ENCODE measurements at places on chromosomes 7 and 10.
A peak's percentile ranks its signal among the peaks of the same experiment; 100 is the strongest.

GRCh38 chr10:113630929-113631533 lies 32.8 kb downstream of the NRAP start:
- DNase-seq = no peak

GRCh38 chr7:95509199-95509598 lies 23.5 kb downstream of the ASB4 start:
- no peak for DNase-seq

- DNase-seq = no peak
Measured at GRCh38 chr7:131692131-131692960, 135.9 kb upstream of the PODXL start.

- DNase-seq = peak; percentile 35
Measured at GRCh38 chr7:155190688-155191087, 107.0 kb upstream of the INSIG1 start.

DNA sequence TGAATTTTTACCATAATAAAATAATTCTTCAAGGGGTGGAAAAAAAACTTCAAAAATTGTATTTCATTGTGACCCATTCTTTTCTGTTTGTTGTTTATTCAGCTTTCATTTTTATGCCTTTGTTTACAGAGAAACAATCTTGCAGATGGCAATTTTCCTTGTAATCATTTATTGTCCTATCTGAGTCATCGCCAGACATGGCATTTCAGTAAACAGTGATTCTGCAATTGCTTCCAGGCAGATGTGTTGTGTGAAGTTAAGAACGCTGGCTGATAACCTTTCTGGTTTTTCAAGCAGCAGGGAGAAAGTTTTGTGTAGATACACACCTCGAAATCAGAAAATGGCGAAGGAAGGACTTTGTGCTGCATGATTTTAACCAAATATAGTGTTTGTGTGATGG lies 80.7 kb upstream of the RPA3 start:
- DNase-seq = no peak

- DNase-seq = no peak
Measured at GRCh38 chr7:47392241-47392759, 189.6 kb downstream of the TNS3 start.

GRCh38 chr10:79188154-79188965 lies 119.6 kb downstream of the ZMIZ1 start:
- DNase-seq = no peak

DNA sequence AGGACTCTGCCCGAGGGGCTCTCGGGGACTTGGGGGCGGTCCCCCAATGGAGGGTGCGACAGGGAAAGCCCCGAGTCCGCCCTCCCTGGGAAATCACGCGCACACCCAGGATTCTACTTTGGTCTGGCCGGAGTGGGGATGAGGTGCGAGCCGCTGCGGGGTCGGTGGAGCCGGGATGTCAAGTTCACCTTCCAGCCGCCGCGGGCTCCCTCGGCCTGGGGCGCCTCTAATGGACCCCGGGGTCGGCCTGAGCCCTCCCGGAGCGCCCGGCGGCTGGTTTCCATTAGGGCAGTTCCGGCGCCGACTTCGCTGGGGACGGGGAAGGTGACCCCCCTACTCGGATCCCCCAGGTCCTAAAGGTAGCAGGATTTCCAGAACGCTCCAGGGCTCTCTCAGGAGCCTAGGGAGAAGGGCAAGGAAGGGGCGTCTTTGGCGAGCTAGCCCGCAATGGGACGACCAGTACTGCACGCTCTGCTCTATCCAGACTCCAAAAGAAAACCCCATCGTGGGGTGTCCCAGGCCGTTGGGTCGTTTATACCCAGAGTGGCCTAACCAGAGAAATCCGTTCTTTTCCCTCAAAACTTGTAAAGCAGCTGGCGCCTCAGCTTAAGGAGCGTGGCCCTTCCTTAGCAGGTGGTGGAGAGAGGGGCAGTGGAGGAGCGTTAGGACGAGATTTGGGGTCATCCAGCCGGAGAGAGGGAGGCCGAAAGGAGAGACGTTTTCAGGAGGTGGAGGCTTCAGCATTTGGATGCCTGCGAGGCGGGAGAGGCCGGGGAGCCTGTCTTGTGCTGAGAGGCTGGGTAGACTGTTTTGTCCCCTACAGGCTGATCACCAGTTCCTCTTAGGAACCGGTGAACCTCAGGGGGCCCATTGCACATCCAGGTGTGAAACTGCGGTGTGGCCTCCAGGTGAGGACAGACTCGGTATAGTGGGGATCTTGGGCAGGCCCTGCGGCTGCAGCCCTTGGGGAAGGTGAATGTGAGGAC lies 860 bp upstream of the WDR86 start:
- DNase-seq = no peak

- no peak for DNase-seq
Measured at GRCh38 chr10:86366902-86367151, 232 bp upstream of the GRID1 start.

- peak; percentile 0 for DNase-seq
Measured at GRCh38 chr7:87628780-87629569, 777 bp downstream of the RUNDC3B start.

GRCh38 chr7:69862413-69863064 lies 264.3 kb downstream of the AUTS2 start:
- no peak for DNase-seq

DNA sequence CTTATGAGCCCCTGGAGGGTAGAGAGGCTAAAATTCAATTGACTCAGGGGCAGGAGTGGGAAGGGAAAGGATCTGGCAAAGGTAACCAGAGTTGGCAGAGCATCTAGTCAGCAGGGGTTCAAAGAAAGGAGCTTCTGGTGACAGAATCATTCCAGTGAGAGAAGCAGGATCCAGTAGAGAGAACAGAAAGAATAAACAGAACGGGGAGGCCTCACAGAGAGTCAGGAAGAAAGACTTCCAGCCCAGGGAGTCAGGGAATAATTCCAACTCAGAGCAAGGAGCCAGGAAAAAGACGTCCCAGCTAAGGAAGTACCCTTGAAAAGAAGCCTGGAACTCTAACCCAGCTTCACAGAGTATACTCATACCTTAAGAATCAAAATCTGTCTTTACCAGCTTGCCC lies 66.6 kb upstream of the CPXM2 start:
- no peak for DNase-seq

GRCh38 chr10:22655312-22655981 lies 58.9 kb downstream of the PIP4K2A start:
- no peak for DNase-seq

GRCh38 chr10:124174673-124175645 lies 81.6 kb upstream of the CHST15 start:
- no peak for DNase-seq

DNA sequence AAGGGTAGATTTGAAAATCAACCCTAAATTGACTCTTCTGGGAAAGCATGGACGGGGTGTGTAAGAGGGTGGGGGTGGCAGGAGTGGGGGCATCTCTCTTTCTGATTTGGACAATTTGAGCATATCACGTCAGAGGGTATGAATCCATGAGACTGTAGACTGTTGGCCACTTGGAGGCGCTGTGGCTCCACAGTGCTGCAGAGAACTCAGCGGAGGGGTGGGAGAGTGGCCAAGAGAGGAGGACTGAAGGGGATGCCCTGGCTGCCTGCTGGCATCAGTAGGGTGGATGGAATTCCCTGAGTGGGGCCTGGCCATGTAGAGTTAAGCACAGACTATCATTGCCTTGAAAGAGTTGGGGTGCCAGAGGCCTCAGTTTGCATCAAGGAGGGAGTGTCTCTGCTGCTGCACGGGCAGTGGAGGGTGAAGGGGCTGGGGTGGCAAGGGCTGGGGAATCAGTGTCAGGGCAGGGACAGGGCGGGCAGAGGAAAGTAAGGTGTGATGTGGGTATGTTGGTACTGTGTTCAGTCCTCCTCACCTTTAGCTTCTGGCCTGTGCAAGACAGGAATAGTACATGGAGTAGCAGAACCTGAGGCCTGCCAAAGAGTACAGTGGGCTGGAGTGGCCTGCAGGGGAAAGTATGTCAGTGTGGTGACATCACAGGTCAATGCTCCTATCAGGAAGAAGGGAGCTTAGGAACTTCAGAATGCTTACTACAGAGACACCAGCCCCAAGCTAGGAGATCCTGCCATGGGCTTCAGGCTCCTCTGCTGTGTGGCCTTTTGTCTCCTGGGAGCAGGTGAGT lies 133.5 kb upstream of the PRSS58 start:
- DNase-seq = no peak

DNA sequence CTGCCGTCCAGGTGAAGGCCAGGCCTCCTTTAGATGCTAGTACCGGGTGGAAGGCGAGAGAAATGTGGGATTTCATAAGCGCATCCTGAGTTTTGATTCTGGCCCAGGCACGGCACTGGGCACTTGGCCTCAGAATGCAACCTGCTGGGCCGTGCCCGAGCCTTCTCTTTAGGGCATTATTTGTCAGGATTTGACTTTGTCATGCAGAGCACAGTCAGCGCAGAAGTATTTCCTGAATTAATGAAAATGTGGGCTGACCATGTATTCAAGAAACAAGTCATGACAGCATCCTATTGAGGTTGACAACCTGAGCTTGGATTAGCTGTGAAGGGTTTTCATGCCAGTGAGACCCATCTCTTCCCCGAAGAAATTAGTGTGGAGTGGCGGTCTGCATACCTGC lies 34.4 kb downstream of the RCC1L start:
- no peak for DNase-seq

DNA sequence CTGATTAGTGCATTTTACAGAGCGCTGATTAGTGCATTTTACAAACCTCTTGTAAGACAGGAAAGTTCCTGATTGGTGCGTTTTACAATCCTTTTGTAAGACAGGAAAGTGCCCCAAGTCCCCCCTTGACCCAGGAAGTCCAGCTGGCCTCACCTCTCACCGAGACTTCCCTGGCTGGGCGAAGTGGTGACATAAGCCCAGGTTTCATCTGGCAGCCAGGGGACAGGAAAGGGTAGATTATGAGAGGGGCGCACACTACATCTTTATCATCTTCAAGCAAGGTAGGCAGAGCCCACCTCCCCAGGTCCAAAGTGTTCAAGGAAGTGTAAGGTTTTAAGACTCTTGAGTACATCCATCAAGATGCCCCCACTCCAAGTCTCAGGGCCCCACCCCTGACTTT lies 5.5 kb upstream of the GDF10 start:
- DNase-seq = no peak

- DNase-seq = no peak
Measured at GRCh38 chr7:130182990-130183389, 22.2 kb downstream of the TMEM209 start.

GRCh38 chr7:18570441-18570840 lies 74.9 kb downstream of the HDAC9 start:
- no peak for DNase-seq

DNA sequence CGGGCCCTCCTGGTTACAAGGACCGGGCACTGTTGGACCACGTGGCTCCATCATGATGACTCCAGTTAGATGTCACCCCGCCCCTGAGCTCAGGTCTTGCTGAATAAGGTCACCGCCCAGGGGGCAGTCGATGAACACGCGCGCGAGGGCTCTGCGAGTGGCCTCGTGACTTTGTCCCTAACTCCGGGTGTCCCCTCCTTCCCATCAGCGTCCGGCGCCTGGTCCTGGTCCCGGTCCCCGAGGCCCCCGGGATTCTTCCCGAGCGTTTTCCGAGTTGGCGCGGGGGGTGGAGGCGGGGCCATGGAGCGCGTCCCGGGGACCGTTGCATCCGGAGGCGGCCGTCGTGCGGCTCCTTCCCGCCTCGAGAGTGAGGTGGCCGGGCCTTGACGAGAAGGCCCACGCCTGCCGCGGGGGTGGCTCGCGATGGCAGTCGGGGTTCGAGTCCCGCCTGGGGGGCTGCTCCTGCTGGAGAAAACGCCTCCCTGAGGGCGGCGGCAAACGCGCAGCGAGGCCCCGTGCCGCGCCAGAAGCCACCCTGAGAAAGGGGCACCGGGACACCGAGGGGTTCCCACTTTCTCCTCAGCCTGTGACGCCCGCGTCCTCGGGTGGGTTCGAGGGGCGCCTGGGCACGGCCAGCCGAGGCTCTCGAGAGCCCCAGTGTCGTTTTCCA lies 569 bp upstream of the NPTX2 start:
- no peak for DNase-seq

- no peak for DNase-seq
Measured at GRCh38 chr10:79383974-79384606, 36.8 kb downstream of the PPIF start.

DNA sequence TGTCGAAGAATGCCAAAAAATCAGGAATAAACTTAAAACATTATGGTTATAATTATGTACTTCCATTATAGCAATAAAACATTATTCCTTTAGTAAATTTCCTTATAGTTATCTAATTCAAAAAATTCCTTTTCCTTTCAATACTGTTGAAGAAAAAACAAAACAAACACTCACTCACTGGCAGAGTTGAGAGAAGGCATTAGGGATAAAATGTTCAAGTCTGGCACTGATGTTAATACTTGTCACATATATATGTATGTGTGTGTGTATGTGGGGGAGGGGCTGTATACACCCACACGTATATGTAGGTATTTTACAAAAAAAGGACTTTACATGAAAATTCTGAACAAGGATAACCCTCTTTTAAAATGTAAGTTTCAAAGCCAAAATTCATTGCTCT lies 150.2 kb upstream of the MEOX2 start:
- no peak for DNase-seq

DNA sequence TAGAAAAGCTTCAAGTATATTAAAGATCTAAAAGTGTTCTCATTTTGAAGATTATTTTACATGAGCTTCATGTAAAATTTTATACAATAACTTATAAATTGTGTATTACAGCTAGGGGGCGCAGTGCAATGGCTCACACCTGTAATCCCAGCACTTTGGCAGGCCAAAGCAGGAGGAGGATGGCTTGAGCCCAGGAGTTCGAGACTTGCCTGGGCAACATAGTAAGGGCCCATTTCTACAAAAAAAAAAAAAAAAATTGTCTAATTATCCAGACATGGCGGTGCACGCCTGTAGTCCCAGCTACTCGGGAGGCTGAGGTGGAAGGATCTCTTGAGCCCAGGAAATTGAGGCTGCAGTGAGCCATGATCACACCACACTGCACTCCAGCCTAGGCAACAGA lies 16.6 kb downstream of the ACBD5 start:
- DNase-seq = peak; percentile 13

DNA sequence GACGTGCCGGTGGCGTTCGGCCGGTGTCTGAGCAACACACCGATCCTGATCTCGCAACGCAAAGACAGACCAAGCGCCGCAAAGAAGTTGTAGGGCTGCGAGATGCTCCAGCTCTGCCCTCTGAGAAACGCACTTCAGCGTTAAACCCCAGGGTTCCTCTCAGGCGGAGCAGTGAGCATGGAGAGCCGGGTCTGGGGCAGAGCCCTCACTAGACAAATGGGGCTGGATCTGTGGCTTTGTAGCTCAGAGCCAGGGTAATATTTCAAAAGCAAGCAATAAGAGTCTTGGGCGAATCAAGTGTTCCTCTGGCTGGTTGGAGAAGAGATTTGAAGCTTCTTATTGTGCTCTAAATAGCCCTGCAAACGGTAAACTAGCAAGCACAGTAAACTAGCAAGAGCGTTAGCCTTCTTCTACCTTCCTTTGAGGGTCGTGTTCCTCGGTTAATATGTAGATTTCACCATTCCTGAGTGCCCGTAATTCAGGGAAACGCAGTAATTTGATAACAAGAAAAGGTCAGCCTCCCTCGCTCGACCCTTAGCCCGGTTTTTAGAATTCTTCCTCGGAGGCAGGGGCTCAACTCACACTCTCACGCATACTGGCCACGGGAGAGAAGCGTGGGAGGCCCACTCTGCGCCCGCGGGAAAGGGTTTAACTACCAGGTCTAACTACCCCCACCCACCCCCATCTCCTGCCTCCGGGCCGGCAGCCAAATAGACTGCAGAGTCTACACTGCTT lies 6.7 kb downstream of the SKAP2 start:
- no peak for DNase-seq

GRCh38 chr7:148419856-148420832 lies 170.4 kb upstream of the C7orf33 start:
- DNase-seq = no peak
